ENCODE measurements at places on chromosomes 6 and 20. TPM values are rescaled to one million over a fixed set of nuclear protein-coding genes. Genes with fewer than 3 reads are reported as not detected.

GRCh38 chr6:142833798-142834197 lies 111.2 kb downstream of the HIVEP2 start:
- H3K4me3 ChIP-seq, result no peak overlapping the region
- no peaks in the 10 kb centered on the region for H3K27me3 ChIP-seq
- peaks cover 1% of the 10 kb centered on the region for H3K4me1 ChIP-seq
- no peak for DNase-seq
- no peak overlapping the region for H3K27ac ChIP-seq

- peak overlapping the region; percentile 71 for H3K4me3 ChIP-seq
- peaks cover 38% of the 10 kb centered on the region for H3K4me1 ChIP-seq
- H3K27ac ChIP-seq, result peak overlapping the region; percentile 92
- peaks cover 14% of the 10 kb centered on the region for H3K36me3 ChIP-seq
Measured at GRCh38 chr20:6122111-6122872, 538 bp downstream of the FERMT1 start.

DNA sequence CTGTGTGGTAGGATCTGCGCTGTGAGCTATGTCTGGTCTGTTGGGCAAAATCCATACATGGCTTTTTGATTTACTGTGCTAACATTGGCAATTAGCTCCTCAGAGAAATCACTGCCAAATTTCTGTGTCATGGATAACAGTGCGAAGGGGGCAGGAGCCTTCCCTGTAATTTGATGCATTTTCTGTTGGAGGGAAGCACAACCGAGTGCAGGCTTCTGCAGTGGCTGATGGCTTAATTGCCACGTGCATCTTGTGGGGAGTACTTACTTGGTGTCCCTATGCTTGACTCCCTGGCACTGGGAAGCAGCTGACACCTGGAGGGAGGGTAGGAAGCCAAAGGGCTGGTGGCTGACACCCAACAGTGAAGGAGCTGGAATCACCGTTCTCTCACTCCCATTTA lies 99.3 kb upstream of the PROKR2 start:
- peaks cover 35% of the 10 kb centered on the region for H3K27me3 ChIP-seq
- H3K27ac ChIP-seq, result no peak overlapping the region
- H3K4me3 ChIP-seq, result no peak overlapping the region
- H3K36me3 ChIP-seq, result no peaks in the 10 kb centered on the region

- H3K27me3 ChIP-seq, result peaks cover 10% of the 10 kb centered on the region
- H3K4me3 ChIP-seq, result no peak overlapping the region
- no peaks in the 10 kb centered on the region for H3K36me3 ChIP-seq
- peaks cover 24% of the 10 kb centered on the region for H3K4me1 ChIP-seq
Measured at GRCh38 chr6:41000248-41000647, 38.8 kb downstream of the UNC5CL start.

- no peak for DNase-seq
- H3K27me3 ChIP-seq, result no peaks in the 10 kb centered on the region
- no peak overlapping the region for H3K4me3 ChIP-seq
- peaks cover 28% of the 10 kb centered on the region for H3K4me1 ChIP-seq
- no peak overlapping the region for H3K27ac ChIP-seq
- no peaks in the 10 kb centered on the region for H3K36me3 ChIP-seq
Measured at GRCh38 chr6:113585246-113585645, 271.9 kb upstream of the MARCKS start.

DNA sequence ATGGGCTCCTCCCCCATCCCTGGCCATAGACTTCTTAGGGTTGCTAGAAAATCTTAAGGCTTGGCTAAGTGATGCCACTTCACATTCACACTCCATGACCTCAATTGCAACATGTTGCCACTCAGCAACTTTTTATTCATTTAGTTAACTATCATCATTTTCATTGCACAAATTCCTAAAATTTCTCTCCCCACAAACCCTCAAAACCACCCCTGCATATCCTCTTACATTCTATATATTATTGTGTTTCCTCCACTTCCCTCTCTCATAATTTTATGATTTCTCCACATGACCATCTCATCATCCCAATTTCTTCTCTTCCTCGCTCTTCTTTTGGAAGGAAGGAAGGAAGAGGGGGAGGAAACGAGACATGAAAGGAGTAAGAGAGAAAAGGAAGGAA lies 436.0 kb downstream of the HACE1 start:
- H3K27ac ChIP-seq, result no peak overlapping the region
- H3K4me1 ChIP-seq, result no peaks in the 10 kb centered on the region
- H3K36me3 ChIP-seq, result no peaks in the 10 kb centered on the region
- H3K27me3 ChIP-seq, result peaks cover 8% of the 10 kb centered on the region
- H3K4me3 ChIP-seq, result no peak overlapping the region
- DNase-seq, result no peak

GRCh38 chr6:14174226-14174625 lies 56.7 kb downstream of the CD83 start:
- H3K27ac ChIP-seq, result no peak overlapping the region
- no peak for DNase-seq
- H3K4me3 ChIP-seq, result no peak overlapping the region
- H3K36me3 ChIP-seq, result peaks cover 4% of the 10 kb centered on the region
- peaks cover 16% of the 10 kb centered on the region for H3K27me3 ChIP-seq

DNA sequence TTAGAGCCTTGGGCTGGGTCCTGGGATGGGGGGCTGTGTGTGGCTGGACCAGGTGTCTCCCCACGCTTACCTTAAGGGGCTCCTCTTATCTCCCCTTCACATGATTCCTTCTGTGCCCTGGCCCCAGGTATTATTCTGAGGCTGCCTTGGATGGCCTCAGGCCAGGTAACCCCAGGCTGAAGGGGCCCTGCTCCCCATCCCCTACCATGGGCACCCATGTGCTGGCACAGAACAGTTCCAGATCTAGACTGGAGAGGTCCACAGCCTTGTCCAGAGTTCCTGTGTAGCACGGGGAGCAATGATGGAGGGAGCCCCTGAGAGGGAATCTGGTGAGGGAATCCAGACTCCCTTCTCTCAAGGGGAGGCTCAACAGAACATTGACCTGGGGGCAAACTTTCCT lies 32.1 kb downstream of the MOCS1 start:
- no peaks in the 10 kb centered on the region for H3K27me3 ChIP-seq
- H3K36me3 ChIP-seq, result peaks cover 6% of the 10 kb centered on the region
- DNase-seq, result no peak
- H3K4me3 ChIP-seq, result no peak overlapping the region

DNA sequence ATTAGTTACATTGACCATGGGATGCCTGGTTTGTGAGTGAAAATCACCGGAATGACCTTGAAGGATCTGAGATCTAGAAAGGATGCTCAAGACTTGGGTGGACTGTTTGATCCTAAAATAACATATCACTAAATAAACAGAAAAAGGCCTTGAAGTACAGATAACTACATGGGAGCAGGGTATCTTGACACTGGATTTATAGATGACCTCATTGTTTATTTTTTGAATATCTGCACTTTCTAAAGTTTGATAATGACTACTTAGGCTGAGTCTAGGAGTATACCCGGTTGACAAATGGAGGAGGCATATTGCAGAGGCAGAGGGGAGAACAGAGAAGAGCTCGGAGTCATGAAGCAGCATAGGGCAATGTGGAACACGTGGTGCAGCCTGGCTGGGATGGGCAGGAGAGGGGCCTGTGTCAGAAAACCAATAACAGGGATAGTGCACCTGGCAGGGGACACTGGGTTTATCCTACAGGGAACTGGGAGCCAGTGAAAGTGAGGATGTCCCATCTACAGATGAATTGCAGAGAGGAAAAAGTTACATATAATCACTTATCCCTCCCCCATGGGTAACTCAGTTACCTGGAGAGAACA lies 50.3 kb downstream of the PLAGL1 start:
- H3K4me3 ChIP-seq, result no peak overlapping the region
- no peak for DNase-seq
- peak overlapping the region; percentile 10 for H3K27ac ChIP-seq
- H3K36me3 ChIP-seq, result peaks cover 2% of the 10 kb centered on the region
- H3K4me1 ChIP-seq, result peaks cover 51% of the 10 kb centered on the region

DNA sequence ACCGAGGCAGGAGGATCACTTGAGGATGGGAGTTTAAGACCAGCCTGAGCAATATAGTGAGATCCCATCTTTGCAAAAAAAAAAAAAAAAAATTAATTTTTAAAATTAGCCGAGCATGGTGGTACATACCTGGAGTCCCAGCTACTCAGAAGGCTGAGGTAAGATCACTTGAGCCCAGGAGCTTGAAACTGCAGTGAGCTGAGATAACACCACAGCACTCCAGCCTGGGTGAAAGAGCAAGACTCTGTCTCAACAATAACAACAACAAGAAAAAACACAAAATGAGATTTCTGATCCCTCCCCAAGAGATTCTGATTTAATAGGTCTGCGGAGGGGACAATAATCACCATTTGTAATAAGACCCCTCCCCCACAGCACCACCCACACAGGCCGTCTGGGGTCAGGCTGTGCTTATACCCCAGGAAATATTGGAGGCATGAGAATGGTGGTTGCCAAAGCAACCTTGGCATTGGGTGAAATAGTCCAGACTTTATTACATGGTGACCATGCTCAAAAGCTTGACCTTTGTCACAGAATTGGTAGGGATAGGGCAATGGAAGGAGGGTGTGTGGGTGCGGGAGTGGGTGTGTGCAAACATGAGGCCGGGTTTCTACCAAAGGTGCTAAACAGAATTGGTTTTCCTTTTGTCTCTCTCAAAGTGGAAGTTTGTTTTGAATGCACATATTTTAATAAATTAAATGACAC lies 24.4 kb upstream of the ADTRP start:
- no peak for DNase-seq
- no peaks in the 10 kb centered on the region for H3K36me3 ChIP-seq
- no peak overlapping the region for H3K4me3 ChIP-seq
- no peak overlapping the region for H3K27ac ChIP-seq
- no peaks in the 10 kb centered on the region for H3K27me3 ChIP-seq

DNA sequence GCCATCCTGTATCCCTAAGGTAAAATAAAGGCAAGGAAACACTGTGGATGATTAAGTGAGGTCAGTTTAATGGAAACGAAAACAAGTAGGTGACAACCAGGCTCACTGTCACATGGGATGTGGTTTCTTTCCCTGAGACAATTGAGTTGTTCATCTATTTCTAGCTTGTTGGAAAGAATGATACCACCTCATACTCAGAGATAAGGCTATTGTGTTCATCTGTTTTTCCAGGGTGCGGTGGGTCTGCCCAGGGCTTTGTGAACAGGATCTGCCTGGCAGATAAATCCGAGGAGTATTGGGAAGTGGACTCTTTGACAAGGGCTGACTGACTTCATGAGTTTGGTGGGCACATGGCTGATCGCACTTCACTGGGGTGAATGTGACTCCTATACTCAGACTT lies 80.8 kb upstream of the TIAM2 start:
- no peak for DNase-seq
- no peak overlapping the region for H3K27ac ChIP-seq
- peaks cover 8% of the 10 kb centered on the region for H3K36me3 ChIP-seq
- no peaks in the 10 kb centered on the region for H3K27me3 ChIP-seq

- H3K36me3 ChIP-seq, result no peaks in the 10 kb centered on the region
- peaks cover 6% of the 10 kb centered on the region for H3K27me3 ChIP-seq
- H3K4me3 ChIP-seq, result no peak overlapping the region
- no peak for DNase-seq
- peaks cover 45% of the 10 kb centered on the region for H3K4me1 ChIP-seq
- peak overlapping the region; percentile 72 for H3K27ac ChIP-seq
Measured at GRCh38 chr6:1778686-1779235, 169.0 kb downstream of the FOXC1 start.

DNA sequence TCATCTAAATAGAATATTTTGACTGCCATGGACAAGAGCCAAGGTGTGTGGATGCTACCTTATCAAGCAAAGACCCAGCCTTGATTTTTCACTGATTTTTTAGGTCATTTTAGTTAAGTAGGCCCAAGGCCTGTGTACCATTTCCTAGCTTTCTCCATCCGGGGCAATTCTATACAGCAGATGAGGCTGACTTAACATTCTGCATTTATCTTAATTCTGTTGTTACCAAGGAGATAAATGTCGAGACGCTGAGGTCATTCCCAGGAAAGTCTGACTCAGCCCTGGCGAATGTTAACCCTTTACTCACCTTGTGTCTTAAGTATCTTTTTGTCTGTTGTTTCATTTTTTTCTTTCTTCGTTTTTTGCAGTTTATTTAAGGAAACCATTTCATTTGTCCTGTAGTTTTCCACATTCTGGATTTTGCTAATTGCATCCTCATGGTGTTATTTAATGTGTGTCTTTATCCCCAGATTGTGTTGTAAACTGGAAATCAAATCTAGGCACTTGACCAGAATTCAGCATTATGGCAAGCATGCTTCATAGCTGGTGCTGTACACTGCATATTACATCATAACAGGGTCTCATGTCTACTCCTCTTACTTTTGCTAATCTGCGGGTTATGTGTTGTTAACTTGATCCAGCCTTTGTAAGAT lies 277.0 kb downstream of the CDKAL1 start:
- peaks cover 48% of the 10 kb centered on the region for H3K4me1 ChIP-seq
- no peak for DNase-seq
- peak overlapping the region; percentile 94 for H3K27ac ChIP-seq
- peaks cover 21% of the 10 kb centered on the region for H3K36me3 ChIP-seq
- H3K4me3 ChIP-seq, result no peak overlapping the region
- no peaks in the 10 kb centered on the region for H3K27me3 ChIP-seq

- H3K27me3 ChIP-seq, result no peaks in the 10 kb centered on the region
- no peaks in the 10 kb centered on the region for H3K36me3 ChIP-seq
- H3K4me3 ChIP-seq, result no peak overlapping the region
- H3K27ac ChIP-seq, result no peak overlapping the region
- peaks cover 2% of the 10 kb centered on the region for H3K4me1 ChIP-seq
Measured at GRCh38 chr6:129903082-129903481, 42.0 kb upstream of the TMEM244 start.

DNA sequence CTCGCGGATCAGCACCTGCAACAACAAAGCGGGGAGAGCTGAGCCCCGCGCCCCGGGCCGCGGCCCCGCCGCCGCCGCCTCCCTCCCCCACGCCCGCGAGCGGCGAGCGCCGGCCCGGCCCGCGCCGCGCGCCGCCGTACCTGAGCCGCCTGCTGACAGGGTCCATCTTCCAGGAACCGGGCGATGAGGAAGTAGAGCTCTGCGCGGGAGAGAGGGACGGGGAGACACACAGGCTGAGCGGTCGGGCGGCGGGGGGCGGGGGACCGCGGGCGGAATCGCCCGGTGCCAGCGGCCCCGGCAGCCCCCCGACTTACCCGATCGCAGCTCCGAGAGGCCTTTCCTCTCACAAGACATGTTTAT lies 359 bp downstream of the PHIP start:
- H3K4me1 ChIP-seq, result peaks cover 35% of the 10 kb centered on the region
- H3K4me3 ChIP-seq, result peak overlapping the region; percentile 86
- no peaks in the 10 kb centered on the region for H3K27me3 ChIP-seq
- peaks cover 3% of the 10 kb centered on the region for H3K36me3 ChIP-seq
- peak overlapping the region; percentile 94 for H3K27ac ChIP-seq

DNA sequence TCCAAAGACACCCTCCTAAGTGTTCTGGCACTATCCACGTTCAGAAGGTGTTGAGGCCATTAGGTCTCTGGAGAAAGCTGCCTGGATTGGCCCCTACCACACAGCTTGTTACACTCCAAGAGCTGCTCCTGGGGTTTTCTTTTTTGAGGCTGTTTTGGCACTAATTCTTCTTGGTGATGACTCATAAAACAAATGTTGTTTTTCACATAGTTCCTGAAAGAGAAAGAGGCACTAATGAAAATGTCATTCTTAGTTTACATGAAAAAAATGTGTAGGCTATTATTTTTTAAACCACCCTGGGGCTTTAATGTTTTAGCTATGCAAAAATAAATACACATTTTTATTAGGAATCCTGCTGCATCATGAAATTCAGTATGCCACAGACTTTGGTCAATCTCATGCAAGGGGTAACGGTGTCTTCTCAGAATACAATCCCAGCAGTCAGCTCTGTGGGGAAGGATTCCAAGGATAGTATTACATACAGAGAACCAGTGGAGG lies 38.1 kb downstream of the TBPL1 start:
- no peak overlapping the region for H3K4me3 ChIP-seq
- no peak for DNase-seq
- peaks cover 9% of the 10 kb centered on the region for H3K36me3 ChIP-seq
- H3K4me1 ChIP-seq, result no peaks in the 10 kb centered on the region
- no peak overlapping the region for H3K27ac ChIP-seq

DEFB132 gene
- not detected for total RNA-seq

FOXF2 gene
- 0.27 TPM for total RNA-seq

ELOVL2 gene
- total RNA-seq, result 1.6 TPM

CST3 gene
- 130 TPM for total RNA-seq

TMEM217 gene
- total RNA-seq, result 2.0 TPM

ZNF322 gene
- total RNA-seq, result 42.5 TPM

RFX6 gene
- 3.8 TPM for total RNA-seq
